ENCODE measurements at places on chromosomes 7 and 10. TPM values are rescaled to one million over a fixed set of nuclear protein-coding genes. Genes with fewer than 3 reads are reported as not detected.

The CRPPA gene
- 9.6 TPM for total RNA-seq

The KCNH2 gene
- 22.7 TPM for total RNA-seq

The ZNF503 gene
- 13.6 TPM for total RNA-seq

The CHAT gene
- 1.8 TPM for total RNA-seq

The CALML3 gene
- total RNA-seq: 0.33 TPM

The LRIT1 gene
- total RNA-seq: 51.8 TPM

The THSD7A gene
- 46.4 TPM for total RNA-seq

The FAM20C gene
- 24.7 TPM for total RNA-seq

The TRIM73 gene
- total RNA-seq: 2.0 TPM

The IKZF1 gene
- total RNA-seq: 4.4 TPM

The FRMD4A gene
- 103 TPM for total RNA-seq

The HMX2 gene
- total RNA-seq: not detected

The HOXA1 gene
- total RNA-seq: 0.44 TPM

The FBXL13 gene
- total RNA-seq: 10.0 TPM

The SPDYE1 gene
- not detected for total RNA-seq

Measured in camera-type eye (tissue), 1 donor.